Activated T-helper 1 cell treated with Interleukin-2 at 50 U/mL for 16 hours (primary cell): ENCODE measurements at places on chromosomes 13 and 19.

- no peak for DNase-seq
These were observed 2.9 kb downstream of the ZNF816 start for GRCh38 chr19:52959613-52960295.

- no peak for DNase-seq
These were observed 25.3 kb downstream of the POMP start for GRCh38 chr13:28684257-28684656.

- no peak for DNase-seq
These were observed 408.0 kb downstream of the DIAPH3 start for GRCh38 chr13:59755632-59756290.

- no peak for DNase-seq
These were observed 171.2 kb downstream of the TEX29 start for GRCh38 chr13:111491659-111492058.

- no peak for DNase-seq
These were observed 50.3 kb downstream of the GSX1 start for GRCh38 chr13:27842571-27842970.

DNA sequence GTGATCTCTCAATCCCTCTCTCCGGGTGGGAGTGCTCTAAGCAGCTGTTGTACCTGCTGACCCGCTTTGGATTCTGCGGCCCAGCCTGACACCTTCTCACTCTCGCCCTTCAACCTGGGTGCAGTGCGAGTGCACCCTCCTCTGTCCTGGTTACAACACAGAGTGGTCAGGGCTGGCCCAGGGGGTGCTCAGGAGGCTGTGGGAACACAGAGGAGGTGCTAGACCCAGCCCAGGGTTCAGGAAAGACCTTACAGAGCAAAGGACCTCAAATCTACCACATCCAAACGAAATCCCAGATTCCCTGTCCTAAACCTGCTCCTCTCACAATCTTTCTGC is 23.7 kb downstream of the ZNF175 start:
- no peak for DNase-seq

- no peak for DNase-seq
These were observed 727 bp downstream of the CERS1 start for GRCh38 chr19:18895038-18895823.

DNA sequence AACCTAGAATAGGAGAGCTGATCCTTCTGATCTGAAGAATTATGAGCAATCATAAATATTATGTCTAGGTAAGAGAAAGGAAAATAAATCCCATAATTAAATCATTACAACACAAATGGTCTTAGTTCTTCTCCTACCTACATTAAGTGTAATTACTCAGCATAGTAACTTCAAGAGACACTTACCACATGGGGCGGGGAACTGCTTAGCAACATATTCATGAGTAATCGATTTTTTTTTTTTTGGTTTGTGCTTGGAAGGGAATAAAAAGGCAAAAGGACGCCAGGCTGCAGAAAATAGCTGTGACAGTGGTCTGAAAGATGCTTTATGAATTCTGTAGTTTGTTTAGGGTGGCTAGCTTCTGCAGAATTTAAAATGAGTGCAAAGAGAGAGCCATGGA is 103.3 kb upstream of the HTR2A start:
- no peak for DNase-seq

DNA sequence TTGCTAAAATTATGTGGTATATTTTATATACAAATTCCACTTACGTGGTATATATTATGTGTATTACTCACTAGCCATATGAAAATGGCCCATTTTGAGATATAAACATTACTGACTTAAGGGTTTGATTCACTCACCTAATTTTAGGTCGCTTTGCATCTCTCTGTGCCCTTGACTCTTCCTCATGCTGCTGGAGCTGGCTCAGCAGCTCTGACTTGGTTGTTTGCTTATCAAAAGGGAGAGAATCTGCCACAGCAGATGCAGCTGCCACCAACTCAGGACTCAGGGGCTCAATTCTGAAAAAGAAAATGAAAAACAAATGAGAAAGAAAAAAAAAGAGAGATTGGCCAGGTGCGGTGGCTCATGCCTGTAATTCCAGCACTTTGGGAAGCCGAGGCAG is 12.2 kb downstream of the MRPS31 start:
- no peak for DNase-seq

- DNase-seq, result no peak
These were observed 94.2 kb upstream of the MCF2L start for GRCh38 chr13:112874751-112875300.

GRCh38 chr13:45468635-45469034 is 3.9 kb downstream of the COG3 start:
- no peak for DNase-seq

GRCh38 chr19:34225659-34226015 is 28.7 kb upstream of the GARRE1 start:
- no peak for DNase-seq

DNA sequence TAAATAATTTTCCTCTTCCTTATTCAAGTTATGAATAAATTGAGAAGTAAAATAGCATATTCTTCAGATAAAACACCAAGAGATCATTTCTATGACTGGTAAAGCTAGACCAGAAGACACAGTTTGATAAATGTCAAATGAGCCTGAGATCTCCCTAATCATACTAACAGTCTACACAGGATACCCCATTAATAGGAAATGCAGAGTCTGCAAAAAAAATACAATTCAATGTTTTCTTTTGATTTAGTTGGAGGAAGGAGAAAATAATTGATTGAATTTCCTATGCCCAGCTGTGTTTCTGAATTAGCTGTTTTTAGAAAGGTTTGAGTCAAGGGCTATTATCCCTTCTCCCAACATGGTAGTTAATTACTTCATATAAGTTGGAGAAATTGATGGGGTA is 734.6 kb upstream of the SLITRK1 start:
- DNase-seq, result no peak

- DNase-seq, result no peak
These were observed 99.9 kb downstream of the GNG7 start for GRCh38 chr19:2602391-2603181.

DNA sequence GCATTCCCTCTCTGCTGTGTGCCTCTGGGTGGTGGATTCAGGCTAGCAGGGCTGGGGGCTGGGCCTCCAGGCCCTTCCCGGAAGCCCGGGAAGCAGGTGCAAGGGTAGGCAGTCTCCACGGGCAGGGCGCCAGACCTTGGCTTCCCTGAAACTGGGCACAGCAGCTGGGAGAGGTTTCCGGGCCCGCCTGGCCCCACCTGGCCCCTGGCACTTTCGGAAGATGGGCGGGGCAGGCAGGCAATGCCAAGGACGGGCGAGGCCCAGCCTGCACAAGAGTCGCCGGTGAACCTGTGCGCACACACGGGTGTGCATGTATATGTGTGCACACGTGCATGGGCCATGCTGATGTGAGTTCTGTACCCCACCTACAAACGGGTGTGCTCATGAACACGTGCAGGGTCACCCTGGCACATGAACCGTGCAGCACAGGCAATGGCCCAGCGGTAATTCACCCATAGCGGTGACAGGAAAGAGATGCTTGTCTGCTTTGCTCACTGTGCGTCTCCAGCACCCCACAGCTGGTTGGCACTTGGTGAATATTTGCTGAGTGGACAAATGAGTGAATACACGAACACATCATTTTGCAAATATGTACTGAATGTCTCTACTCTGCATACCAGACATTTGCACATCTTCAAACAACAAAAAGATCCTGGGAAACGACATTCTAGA is 15.3 kb downstream of the GADD45B start:
- DNase-seq, result no peak

DNA sequence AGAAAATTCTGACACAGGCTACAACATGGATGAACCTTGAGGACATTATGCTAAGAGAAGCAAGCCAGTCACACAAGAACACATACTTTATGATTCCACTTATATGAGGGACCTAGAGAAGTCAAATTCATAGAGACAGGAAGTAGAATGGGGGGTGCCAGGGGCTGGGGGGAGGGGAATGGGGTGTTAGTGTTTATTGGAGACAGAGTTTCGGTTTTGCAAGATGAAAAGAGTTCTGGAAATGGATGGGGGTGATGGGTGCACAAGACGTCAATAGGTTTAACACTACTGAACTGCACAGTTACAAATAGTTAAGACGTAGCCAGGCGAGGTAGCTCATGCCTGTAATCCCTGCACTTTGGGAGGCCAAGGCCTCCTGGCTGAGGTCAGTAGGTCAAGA is 3.5 kb upstream of the ZNF787 start:
- no peak for DNase-seq

GRCh38 chr19:39196860-39197562 is at the start of gene NCCRP1:
TSS of gene NCCRP1 (plus strand) at chr19:39196964. CDS start at chr19:39196983, 19 bp downstream.
- no peak for DNase-seq

- DNase-seq, result no peak
These were observed 131.1 kb upstream of the NBEA start for GRCh38 chr13:34810996-34811395.

DNA sequence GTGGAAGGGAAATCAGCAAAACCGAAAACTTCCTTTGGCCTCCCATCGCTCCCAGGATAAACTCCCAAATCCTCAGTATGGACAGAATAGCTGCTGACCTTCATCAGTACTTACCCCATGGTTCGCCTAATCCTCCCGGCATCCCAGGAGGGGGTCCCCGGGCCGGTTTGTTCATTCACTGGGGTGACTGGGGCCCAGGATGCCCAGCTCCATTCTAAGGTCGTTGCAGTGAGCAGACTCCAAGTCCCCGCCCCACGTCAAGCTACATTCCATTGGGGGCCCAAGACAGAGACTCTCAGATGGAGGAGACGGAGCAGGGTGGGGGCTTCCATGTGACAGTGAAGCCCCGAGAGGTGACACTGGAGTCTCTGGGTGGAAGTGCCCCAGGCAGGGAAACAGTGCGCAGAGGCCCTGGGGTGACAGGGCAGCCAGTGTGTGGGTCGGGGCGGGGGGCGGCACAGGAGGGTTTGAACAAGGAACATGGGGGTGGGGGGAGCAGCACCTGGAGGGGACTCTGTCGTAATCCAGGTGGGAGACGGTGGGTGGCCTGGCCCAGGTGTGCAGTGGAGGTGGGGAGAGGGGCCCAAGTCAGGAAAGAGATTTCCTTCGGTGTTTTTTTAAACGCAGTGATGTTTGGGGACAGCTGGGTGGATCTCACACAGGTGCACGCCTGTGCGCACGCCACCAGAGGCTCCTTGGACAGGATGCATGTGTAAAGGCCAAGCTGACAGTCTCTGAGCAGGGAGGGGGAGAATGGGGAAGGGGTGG is 5.1 kb downstream of the SSBP4 start:
- DNase-seq, result no peak

DNA sequence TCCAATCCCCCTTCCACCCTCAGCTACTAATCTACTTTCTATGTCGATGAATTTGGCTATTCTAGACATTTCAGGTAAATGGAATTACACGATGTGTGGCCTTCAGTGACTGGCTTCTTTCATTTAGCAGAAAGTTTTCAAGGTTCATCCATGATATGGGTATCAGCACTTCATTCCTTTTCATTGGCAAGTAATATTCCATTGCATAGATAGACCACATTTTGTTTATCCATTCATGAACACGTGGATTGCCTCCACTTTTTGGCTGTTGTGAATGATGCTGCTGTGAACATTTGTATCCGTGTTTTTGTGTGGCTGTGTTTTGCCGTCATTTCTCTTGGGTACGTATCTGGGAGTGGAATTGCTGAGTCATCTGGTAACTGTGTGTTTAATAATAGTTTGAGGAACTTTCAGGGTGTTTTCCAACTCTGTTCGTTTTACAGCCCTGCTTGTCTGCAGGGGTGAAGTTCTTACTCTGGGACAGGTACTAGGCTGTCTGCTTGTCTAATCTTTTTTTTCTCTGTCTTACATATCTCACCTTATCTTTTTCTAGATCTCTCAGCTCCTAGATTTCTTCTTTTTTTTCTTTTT is 32.5 kb downstream of the MARK4 start:
- DNase-seq, result no peak
